Progenitor cell of endocrine pancreas (in vitro differentiated cells): ENCODE measurements at places on chromosomes 1 and 21.
A peak's percentile ranks its signal among the peaks of the same experiment; 100 is the strongest.

DNA sequence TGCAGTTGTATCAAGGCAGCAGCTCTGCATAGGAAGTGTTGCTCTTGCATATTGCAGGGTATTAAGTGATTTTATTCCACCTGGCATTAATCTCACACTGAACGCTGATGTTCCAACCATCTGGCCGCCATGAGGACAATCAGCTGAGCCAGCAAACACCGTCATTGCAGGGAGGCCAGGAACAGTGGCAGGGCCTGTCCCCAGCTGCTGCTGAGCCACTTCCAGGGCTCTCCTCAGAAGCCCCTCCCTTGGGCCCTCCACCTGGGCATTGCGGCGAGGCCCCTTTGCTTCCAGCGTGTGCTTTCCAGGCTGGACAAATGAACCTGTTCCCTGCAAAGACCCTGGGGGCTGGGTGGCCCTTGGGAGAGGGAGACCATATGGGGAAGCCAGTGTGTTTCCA is 171.6 kb upstream of the C1orf174 start:
- no peak for DNase-seq

DNA sequence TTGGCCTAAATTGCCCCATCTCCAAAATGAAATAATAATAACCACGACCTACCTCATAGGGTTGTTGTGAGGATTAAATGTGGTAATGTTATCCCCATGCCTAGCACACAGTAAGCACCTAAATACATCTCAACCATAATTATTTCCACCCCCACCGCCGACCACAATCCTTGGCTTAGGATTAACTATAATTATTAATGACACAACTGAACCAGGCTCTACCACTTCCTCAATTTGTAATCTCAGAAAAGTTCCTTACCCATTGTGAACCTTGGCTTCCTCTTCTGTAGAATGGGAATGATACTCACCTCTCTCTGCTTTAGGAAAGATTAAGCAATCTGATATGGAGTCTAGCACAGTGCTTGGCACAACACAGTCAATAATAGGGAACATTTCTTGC is 44.3 kb upstream of the TACSTD2 start:
- DNase-seq, result no peak

DNA sequence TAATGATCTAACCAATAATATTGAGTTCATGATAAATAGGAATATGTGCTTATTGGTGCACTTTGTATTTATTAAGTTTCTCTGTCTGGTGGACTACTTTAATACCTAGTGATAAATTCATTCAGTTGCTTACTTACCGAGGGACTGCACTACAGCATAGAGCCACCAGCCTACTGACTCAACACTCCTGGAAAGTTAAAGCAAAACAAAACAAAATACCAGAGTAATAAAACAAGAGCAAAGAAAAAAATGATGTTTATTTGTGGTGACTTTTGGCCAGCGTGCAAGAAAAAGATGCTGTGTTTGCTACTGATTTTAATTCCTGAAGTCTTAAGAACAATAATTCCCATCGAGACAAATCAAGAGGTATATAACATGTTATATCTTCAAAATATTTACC is 586.3 kb downstream of the PLA2G4A start:
- DNase-seq, result no peak

DNA sequence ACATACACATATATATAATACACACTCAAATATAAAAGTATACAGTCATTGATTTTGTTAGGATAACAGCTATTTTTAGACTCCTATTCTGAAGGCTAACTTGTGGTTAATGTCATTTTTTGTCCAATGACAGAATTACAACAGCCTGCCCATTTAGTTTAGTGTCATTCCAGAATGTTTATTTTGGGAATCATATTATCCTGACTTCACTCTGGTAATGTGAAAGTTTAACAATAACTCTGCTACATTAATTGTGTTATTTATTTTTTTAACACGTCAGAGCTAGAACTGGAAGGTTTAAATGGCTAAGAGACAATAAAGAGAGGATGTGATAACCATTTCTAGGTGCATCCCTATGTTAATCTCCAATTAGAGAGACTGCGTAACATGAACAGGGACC is 648.1 kb downstream of the USP25 start:
- DNase-seq, result no peak

DNA sequence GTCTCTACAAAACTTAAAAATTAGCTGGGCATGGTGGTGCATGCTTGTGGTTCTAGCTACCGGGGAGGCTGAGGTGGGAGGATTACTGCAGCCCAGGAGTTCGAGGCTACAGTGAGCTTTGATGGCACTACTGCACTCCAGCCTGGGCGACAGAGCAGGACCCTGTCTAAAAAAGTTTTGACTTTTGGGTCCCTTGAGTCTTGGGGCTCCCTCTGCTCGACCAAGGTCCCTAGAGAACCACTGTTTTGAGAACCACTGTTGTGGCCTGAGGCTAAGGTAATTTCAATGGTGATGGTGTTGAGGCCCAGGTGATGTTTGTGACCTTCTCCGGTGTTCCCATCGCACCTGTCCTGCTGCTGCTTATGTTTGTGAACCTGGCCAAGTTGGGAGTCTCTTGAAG is 3.1 kb upstream of the CAMTA1 start:
- DNase-seq, result no peak

DNA sequence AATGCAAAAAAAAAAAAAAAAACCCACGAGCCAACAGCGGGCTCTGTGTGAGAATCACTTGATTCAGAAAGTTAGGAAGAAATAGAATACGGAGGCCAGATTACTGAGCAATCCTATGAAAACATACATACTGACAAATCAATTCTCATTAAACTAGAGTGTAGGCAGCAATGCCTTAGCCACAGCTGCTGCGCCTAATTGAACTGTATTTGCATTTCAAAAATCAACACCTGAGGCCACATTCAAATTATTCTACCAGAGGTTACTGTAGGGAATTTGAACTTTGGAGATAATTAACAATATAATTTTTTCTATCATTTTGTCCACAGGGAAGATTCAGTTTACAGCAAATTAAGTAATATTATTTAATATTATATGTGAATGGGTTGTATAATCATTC is 138.4 kb upstream of the PLD5 start:
- DNase-seq, result no peak

- no peak for DNase-seq
These were observed 332.9 kb downstream of the PCP4 start for GRCh38 chr21:40200126-40200525.

DNA sequence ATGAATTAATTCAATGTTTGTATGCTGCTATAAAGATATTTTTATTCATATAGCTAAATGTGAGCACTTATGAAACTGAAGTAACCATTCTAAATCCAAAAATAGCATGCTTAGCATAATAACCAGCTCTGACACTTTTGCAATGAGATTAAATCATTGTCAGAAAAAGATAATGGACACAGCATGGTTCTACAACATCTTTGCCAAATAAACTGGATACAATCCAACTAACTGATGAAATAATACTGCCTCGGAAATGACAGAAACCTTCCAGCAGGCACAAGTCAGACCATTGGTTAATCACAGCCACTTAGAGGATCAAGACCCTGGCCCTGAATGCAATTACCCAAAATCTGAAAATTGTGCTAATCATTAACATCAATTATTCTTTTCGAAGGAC is 592.7 kb upstream of the ADGRL4 start:
- DNase-seq, result no peak

GRCh38 chr1:25204797-25205480 is 27.4 kb downstream of the SYF2 start:
- DNase-seq, result no peak

DNA sequence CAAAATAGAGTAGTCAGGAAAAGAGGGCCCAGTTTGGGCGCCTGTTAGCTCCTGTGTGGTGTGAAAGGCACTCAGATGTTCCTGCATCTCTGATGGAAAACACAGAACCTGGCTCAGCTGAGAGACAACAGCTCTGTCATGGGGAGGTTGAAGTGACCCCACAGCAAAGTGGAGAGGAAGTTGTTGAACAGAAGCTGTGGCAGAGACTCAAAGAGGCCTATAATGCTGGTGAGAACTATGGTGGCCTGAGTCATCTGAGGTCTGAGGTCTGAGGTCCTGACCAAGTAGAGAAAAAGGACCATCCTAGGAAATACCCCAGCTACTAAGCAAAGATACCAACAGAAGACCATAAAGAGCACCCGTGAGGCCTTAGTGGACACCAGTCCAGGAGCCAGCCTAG is 45.6 kb upstream of the JAK1 start:
- DNase-seq, result no peak

- no peak for DNase-seq
These were observed 1.3 kb downstream of the KDM5B start for GRCh38 chr1:202806845-202807450.

DNA sequence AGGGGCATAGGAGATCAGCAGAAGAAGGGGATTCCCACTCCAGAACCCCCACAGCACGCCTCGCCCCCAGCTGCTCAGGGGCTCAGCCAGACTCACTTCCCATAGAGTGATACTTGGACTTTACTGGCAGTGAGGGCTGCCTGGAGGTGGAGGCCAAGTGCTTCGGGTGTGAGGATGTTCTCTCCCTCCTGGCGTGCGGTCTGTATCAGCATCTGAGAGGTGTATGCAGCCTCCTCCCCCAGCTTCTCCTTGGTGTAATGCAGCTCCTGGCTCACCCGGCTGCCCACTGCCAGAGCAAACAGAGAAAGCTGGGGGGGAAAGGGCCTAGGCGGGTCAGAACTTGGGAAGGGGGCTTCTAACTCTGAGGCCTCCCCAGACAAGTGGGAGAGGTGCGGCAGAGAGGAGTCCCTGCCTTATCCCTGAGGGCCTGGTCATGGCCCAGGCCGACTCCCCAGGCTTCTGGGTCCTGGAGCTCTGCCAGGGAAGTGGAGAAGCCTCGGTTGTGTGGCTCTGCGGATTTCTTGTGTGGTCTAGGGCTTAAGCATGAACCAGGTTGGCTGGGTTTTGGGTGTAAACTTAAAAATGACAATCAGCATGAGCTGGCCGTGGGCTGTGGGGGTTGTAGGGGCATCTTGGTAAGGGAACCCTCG is 10.9 kb downstream of the PTCH2 start:
- DNase-seq, result no peak

- DNase-seq, result no peak
These were observed 17.9 kb upstream of the L1TD1 start for GRCh38 chr1:62176597-62177312.

DNA sequence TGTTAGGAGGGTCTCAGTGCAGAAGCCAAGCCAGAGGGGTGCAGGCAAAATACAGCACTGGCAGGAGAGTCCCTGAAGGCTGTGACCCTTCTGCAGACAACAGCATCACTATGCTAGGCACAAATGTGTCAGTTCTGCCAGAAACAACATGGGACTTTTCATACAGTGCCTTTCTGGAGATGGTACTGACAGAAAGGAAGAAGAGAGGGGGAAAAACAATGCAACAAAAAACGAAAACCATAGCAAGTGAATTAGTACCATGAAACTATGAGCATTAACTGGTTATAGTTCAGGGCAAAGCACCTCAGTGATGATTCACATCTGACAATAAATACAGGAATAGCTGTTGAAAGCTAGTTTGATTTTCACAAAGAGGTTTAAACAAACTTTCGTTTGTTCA is 140.8 kb upstream of the NBPF11 start:
- no peak for DNase-seq

- DNase-seq, result no peak
These were observed 6.9 kb downstream of the TNFRSF1B start for GRCh38 chr1:12173631-12174121.

- DNase-seq, result no peak
These were observed 29.1 kb downstream of the DNAJC11 start for GRCh38 chr1:6672558-6672957.

DNA sequence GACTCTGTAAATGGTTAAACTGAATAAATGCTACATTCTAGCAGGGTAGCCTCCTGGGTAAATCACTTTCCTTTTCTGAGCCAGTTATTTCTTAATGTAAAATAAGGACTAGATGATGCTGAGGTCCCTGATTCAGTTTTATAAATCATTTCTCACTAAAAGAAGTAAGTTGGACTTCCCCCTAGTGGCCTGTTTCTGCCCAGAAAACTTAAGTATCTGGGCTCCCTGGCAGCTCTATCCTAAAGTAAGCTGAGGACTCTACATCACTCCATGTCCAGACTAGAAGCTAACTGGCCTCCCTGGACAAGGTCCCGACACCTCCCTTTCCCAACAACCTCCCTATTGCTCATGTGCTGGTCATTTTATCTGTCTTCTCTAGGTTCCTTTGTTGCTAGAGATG is 3.0 kb downstream of the GPN2 start:
- no peak for DNase-seq

DNA sequence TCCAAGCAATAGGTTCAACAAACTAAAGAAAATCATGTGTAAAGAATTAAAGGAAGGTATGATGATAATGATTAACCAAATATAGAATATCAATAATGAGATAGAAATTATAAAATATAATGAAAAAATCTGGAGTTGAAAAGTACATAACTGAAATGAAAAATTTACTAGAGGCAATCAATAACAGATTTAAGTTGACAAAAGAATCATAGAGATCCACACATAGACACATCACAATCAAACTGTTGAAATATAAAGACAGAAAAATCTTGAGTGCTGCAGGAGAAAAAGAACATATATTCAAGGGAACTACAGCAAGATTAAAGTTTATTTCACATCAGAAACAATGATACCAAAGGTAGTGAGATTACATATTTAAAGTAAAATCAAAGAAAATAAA is 63.7 kb downstream of the RNASEL start:
- no peak for DNase-seq

GRCh38 chr21:45877171-45877438 is 104.5 kb upstream of the COL6A1 start:
- no peak for DNase-seq

DNA sequence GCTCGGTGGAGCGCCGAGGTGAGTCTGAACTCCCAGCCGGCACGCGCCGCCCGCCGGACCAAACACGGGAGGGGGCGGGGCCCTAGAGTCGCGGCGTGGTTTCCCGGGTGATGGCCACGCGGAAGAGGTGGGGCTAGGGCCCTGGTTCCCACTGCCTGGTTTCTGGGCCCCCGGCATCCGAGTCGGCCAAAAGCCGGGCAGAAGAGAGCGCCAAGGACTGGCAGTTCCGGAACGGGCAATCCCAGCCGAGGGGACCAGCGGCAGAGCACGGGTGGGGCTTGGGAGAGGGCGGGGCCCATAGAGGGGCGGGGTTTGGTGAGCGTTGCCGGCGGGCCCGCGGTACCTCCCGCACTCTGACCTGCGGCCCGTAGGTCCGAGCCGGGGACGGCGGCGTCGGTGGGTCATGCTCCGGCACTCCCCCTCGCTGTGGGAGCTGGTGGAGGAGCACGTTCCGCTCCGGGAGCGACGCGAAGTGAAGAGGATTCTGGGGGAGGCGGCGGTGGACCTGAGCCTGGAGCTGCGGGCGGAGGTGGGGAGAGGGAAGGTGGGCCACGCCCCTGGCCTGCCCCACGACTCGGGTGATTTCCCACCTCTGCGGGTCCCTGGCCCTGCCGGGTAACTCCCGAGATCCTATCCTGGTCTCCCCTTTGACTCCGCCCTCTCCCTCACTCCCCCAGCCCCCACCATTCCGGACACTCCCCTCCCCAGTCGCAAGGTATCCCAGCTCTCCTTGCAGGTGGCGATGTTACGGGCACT is at the start of gene CCDC24:
CCDC24 (plus strand) TSS at position 124 of the 756 bp plus-strand sequence; CDS start at position 404, 280 bp downstream.
- DNase-seq, result peak; percentile 61

- no peak for DNase-seq
These were observed 1.0 kb upstream of the PRMT2 start for GRCh38 chr21:46634427-46634826.
